GOT3 (cell line): ENCODE measurements at places on chromosomes 3 and 15.

- no peak for DNase-seq
Measured at GRCh38 chr3:80767604-80768003, 993.8 kb downstream of the GBE1 start.

- no peak for DNase-seq
Measured at GRCh38 chr3:2540115-2540514, 441.4 kb downstream of the CNTN4 start.

DNA sequence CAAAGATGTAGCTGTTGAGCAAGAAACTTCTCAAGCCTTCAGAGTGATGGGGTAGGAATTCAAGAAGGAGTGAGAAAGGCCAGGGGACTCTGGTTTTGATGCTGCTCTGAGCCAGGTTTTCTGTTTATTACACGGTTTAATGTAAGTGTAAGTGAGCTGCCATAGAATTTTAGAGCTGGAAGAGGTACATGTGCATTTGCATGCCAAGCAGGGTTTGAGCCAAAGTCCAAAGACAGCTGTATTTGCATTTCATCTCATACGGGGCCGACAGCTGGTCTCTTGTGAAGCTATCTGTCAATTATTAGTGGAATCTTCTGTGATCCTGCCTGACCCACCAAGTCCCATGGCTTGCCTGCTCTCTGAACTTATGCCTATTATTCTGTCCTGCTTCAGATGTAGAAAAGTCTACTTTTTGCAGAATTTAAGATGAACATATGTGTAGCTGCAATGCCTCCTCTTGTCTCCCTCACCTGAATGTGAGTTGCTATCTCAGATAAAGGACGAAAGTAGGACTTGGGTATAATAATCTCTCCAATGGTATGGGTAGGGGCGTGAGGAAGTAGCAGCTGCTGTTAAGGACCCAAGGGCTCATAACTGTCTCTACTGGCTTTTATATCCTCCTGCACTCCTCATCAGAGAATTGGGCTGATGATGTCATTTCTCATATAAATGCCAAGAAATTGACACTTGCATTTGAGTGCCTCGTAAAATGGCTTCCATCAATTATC lies 160.0 kb downstream of the SQOR start:
- DNase-seq: no peak

DNA sequence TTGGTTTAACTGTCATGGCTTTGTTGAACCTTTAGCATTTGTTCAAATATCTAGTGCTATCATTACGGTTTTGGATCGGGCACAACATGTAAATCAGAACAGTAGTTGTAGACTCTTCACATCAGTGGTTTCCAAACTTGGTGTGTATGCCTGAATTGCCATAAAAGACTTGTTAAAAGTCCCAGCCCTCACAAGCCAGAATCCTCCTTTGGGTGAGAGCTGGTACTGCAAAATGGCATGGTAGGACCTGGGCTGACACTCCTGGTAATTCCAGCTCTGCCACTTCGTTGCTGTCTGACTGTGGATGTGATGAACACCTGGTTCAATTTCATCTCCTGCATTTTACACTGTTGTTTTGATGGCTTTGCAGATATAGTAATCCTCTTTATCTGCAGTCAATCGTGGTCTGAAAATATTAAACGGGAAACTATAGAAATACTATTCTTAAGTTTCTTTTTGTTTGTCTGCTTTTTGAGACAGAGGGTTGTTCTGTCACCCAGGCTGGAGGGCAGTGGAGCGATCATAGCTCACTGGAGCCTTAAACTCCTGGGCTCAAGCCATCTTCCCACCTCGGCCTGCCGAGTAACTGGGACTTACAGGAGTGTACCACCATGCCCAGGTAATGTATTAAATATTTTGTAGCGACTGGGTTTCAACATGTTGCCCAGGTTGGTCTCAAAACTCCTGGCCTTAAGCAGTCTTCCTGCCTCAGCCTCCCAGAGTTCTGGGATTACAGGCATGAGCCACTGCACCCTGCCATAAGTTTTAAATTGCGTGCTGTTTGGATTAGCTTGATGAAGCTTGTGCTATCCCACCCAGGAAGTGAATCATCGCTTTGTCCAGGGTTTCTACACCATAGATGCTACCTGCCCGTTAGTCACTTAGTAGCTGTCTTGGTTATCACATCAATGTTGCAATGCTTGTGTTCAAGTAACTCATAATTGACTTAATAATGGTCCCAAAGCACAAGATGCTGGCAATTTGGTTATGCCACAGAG lies 61.6 kb downstream of the RAB7A start:
- DNase-seq: no peak

- DNase-seq: no peak
Measured at GRCh38 chr3:126397610-126398422, 3.1 kb downstream of the CFAP100 start.

DNA sequence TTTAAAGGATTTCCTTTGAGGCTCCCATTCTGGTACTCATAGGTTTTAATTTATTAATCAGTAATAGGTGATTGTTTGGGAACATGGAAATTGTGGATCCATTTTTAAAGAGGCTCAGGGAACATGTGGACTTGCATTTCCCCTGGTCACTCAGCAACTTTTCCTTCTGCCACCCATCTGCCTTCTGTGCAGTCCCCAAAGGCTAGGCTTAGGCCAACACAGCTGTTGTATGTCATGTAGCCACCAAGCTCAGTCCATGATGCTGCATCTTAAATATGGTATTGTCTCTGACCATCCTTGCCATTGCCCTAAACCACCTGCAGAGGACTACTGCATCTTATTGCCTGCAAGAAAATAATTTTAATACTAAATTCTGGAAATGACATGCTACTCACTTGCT lies 416.7 kb upstream of the SEMA6D start:
- no peak for DNase-seq

DNA sequence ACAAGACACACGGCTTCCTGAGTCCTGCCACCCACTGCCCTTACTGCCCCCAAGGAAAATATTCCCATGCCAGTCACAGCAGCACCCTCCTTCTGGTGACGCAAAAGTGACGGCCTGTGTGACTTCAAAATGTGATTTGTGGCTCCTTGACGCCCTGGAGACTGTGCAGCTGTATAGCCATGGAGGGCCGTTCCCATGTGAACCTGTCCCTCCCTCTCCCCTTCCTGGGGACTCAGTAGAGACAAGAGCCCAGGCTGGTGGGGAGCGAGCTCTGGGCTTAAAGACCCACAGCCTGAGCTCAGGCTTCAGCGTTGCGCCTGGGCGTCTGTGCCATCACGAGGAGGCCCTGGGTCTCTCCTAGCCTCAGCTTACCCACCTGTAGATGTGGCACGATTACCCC lies 78.2 kb downstream of the TOP2B start:
- DNase-seq: no peak

DNA sequence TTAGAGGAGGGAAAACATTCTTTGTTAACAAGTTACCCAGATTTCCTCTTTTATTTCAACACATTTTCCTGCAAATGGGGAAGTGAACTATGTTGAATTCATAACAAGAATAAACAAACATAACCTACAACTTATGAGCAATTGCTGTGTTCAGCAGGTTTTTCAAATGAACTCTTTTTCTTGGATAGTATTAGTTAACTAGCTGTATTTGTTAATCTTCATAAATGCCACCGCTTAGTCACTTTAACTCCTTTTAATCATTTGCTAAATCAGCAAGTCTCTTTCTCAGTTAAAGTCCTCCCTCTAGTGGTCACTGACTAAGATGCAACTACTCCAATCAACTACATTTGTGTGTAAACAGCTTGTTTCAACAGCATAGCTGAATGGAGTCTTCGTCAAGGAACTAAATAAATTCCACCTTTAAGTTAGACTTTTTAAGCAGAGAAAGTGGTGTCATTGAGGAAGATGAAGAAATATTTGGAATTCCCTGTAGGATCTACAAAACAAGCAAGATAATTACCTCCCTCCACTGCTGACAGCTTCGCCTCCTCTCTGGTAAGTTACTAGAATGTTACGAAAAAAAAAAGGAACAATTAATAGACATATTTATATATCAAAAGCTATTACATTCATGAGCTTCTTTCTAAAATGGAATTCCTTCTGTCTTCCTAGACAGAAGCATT lies 1122.0 kb downstream of the ROBO1 start:
- DNase-seq: no peak

DNA sequence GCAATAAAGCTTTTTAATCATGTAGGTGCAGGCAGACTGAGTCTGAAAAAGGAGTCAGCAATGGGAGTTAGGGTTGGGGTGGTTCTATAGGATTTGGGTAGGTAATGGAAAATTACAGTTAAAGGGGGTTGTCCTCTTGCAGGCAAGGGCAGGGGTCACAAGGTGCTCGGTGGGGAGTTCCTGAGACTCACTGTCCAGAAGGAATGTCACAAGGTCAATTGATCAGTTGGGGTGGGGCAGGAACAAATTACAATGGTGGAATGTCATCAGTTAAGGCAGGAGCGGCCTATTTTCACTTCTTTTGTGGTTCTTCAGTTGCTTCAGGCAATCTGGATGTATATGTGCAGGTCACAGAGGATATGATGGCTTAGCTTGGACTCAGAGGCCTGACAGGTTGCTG lies 13.9 kb downstream of the CCR5AS start:
- no peak for DNase-seq

DNA sequence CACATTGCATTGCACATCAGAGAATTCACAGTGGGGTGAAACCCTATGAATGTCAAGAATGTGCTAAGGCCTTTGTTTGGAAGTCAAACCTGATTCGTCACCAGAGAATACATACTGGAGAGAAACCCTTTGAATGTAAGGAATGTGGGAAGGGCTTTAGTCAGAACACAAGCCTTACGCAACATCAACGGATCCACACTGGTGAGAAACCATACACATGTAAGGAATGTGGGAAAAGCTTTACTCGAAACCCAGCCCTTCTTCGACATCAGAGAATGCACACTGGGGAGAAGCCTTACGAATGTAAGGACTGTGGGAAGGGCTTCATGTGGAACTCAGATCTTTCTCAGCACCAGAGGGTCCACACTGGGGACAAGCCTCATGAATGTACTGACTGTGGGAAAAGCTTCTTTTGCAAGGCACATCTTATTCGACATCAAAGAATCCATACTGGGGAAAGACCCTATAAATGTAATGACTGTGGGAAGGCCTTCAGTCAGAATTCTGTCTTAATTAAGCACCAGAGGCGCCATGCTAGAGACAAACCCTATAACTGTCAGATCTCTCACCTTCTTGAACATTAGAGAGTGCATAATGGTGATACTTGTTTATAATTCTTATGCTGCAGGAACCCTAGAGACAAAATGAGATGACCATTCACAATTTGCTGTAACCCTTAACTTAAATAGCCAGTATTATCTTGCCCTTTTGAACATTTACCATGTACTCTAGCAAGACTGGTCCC lies 9.0 kb downstream of the ZNF662 start:
- no peak for DNase-seq

GRCh38 chr3:126972866-126973265 lies 10.0 kb upstream of the PLXNA1 start:
- DNase-seq: no peak

DNA sequence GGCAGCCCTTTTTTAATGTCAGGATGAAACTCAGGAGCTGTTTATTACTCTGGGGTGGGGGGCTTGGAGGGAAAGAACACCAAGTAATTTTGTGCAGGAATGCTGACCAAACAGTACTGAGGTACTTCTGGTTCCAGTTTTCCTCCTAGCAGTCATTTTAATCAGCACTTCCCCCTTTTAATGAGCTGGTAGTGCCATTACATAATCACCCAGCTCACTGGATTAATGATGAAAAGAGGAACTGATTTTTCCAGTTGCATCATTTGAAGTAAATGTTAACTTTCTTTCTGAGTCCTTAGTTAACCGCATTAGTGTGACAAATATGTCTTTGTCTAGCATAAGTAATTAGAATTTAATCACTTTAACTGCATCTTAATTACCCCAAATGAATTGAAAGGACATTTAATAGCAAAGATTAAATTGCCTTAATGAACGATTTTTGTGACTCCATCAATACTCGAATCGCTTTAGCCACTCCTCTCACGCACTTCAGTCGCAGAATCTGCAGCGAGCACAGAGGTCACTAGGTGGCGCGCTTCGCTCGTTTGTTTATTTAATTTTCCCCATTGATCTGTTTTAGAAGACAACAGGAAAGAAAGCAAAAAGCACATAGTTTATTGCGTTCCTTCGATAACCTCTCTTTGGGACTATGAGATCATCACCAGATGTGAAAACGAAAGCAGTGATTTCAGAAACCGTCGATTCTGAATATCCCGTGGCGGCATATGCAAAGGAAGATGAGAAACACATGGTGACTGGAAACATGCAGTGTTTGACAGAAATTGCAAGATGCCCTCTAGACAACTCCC lies 9.8 kb downstream of the ONECUT1 start:
- no peak for DNase-seq

DNA sequence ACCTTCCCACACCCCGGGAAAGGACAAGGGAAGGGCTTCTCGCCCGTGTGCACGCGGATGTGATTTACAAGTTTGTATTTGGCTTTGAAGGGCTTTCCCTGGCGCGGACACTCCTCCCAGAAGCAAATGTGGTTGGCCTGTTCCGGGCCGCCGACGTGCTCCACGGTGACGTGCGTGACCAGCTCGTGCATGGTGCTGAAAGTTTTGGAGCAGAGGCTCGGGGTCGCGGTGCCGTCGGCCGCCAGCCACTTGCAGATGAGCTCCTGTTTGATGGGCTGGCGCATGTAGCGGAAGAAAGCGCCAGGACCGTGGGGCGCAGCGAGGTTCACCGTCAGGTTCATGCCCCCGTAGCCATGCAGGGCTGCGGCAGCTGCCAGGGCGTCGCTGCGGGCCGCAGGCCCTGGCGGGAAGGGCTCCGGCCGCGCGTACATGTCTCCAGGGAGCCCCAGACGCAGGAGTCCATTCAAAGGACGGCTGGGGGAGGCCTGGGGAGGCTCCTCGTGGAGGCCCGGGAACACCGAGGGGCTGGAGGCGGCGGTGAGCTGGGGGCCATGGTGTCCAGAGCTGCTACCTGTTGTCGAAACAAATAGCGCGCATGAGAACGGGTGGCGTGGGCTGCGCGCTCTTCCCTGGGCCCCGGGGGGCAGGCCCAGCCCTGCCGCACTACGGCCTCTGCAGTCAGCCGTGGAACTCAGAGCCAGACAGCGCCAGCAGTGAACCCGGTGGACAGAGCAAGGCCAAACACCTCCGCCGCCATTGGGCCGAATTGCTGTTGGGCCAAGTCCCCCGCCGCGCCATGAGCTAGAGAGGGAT lies 10.2 kb downstream of the ZIC4 start:
- DNase-seq: no peak

- no peak for DNase-seq
Measured at GRCh38 chr15:38518084-38518483, 46.5 kb downstream of the RASGRP1 start.

- no peak for DNase-seq
Measured at GRCh38 chr3:13137941-13138832, 65.0 kb upstream of the IQSEC1 start.

GRCh38 chr15:34370129-34370528 lies 3.1 kb upstream of the LPCAT4 start:
- no peak for DNase-seq

- peak; percentile 19 for DNase-seq
Measured at GRCh38 chr3:45992821-45993221, 2.8 kb downstream of the FYCO1 start.

- no peak for DNase-seq
Measured at GRCh38 chr3:155244216-155244615, 49.3 kb downstream of the STRIT1 start.
